ENCODE measurements at places on chromosomes 5 and 9.

DNA sequence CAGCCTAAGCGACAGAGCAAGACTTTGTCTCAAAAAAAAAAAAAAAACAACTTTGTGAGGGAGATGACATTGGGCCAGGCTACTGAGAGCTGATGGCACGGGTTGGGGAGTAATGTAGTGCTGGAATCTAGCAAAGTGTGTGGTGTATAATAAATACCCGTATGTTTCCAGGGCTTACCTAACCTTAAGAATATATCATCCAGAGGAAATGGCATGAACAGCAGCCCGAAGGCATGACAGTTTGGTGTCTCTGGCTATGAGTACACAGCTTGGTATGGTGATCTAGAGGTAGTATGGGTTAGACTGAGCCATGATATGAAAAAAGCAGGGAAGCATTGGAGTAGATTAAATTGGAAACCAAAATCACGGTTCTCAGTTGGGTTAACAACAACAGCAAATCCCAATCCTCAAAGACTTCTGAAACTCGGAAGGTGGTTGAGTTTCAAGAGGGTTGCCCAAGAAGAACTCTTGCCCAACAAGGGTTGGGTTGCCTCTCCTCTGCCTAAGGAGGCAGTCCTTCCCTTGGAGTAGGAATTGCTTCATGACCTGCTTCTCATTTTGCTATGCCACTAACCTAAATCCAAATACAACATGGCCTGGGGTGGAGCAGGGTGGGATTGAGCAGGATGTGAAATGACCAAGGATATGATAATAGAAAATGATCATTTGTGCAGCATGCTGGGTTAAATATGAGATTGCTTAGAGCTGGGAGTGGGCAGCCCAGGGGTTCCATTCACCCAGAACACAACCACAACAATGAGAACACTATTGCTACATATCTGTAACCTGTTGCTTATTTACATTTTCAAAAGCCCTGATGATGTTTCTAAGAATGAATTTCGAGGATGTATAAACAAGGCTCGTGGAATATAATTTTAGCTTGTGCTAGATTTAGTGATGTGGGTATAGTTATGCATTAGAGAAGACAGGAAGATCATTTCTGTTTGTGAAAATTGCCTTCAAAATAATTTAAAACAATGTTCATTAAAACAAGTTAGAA, 64.6 kb upstream of the ZFR start:
- DNase-seq = peak; percentile 75

DNA sequence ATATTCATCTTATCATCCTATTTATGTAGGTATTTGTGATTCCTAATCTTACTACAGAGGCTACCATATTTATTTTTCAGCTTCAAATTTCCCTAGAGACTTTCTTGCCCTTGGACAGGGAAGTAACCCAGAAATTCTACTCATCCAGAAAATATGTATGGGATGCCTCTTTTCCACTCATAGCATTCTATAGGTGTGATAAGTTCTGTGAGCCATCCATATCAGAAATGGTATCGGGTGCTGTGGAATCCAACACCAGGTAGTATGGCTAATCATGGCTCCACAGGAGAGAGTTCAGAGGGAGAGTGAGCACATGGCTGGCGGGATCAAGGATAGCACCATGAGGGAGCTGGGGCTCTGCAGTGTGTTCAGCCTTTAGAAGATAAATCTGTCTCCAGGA, 349.3 kb upstream of the ACTBL2 start:
- peak; percentile 40 for DNase-seq

DNA sequence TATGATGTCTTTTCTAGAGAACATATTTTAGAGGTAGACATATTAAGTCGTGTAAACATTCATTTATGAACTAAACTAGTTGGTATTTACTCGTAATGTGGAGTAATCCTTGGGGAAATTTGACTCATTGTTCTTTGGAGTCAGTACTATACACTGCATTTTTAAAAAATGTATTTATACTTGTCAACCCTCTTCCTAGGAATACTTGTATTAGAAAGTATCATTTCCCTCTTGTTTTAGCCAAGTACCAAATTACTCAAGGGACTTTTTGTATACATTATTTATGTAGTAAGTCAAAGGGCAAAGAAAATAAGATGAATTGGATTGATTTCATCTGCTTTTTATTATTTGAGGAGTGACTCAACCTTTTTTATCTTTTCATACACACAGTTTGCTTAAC, 248.1 kb upstream of the IZUMO3 start:
- DNase-seq = no peak

DNA sequence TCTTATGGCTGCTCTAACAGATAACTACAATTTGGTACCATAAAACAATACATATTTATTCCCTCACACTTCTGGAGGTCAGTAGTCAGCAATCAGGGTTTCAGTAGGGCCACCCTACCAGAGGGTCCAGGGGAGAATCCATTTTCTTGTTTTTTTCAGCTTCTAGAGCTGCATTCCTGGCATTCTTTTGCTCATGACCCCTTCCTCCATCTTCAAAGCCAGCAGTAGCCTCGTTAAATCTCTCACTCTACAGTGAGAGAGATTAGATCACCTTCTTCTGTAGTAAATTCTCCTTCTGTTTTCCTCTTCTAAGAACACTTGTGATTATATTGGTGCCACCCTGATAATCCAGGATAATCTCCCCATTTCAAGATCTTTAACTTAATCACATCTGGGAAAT, 187.4 kb downstream of the RFK start:
- no peak for DNase-seq

DNA sequence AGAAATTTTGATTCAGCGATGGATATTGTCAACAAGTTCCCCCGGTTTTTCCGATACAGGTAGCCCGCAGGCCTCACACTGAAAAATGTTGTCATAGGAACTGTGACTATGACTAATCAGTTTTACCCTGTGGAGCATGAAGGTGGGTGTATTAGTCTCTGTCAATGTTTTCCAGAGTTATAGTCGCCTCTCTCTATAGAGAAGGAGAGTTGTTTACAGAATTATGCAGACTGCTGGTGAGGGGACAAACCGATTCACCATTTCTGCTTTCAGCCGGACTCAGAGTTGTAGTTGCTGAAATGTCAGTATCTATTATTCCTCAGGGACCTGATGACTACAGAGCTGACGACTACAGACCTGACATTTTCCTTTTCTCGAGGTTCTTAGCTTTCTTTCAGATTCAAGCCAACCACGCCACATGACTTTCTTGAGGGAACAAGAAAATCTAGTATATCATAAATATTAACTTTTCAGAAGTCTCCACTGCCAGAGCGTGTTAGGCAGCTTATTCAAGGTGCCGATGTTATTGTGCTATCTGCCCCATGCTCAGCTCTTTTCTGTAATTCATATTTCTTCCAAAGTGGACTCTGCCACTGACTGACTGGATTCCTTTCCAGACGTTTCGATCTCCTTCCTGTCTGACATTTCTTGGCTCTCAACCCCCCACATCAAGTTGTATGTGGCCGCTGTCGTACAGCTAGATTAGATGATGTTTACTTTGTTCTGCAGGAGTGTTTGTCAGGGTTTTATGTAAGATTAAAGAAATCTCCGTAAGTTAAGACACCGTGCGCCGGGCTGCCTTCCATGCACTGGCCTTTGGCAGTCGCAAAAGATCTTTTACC, 178.1 kb downstream of the FGF1 start:
- no peak for DNase-seq

DNA sequence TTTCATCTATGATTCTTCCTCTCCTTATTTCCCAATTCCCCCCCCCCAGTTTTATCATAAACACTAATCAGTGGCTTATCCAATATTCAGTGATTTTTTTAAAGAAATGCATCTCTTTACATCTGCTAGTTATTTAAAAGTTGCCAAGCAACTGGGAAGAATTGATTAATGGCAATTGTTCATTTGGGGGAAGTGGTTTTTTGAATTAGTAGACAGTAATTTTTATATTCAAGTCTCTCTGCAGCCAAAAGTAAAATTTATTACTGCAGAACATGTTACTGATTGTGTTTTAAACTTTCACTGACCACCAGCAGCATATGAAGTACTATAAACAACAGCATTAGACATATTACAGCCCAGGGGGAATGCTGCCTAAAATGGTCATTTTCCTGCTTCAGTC, 308.8 kb upstream of the NREP start:
- DNase-seq = no peak

DNA sequence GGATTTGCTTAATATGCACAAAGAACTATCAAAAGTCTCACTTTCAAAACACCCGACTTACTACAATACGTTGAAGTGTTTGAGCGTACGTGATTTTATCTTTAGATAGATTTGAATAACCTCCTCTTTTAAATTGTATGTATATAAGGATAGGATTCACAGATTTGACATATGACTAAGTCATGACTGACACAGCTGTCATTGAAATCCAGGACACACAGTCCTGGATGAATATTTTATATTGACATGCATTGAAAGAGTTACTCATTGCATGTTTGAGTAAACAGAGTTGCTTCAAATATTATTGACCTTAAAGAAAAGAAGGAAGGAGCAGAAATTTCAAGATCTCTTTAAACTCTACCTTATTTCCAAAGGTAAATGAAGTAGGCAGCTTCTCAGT, 3.3 kb downstream of the MUSK start:
- no peak for DNase-seq

- no peak for DNase-seq
These were observed 1198.6 kb downstream of the CDH12 start for GRCh38 chr5:21654556-21654955.

DNA sequence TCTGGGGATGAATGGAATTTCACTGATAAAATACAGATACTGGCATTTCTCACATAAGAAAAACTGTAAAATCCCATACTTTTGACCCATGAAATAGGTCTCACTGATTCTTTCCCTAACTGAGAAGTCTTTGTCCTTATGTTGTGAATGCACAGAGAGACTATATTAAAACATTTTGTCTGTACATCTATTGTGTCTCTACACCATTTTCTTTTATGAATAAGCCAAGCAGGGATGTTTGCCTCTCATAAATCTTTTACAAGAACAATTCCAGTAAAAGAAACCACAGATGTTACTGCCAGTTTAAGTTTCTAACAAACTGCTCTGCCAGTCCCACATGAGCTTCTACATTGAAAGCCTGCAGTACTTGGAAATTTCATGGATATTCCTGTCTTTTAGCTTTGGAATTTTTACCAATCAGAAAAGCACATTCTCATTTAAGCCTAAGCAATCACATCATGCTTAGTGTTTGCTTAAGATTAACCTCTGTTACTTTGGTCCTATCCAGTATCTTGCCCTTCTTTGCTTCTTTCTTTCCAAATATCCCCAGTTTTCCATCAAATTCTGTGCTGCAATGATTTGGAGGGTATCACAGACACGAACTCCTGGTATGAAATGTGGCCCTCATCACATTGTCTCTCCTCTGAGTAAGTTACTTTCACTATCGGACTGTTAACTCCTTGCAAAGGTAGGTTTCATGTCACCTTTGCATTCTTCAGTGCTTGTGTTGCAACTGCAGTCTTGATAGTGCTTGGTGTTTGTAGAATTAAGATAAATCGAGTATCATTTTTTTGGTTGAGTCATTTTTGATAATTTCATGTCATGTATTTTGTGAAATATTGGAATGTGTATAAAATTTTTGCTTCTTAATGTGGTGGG, 415.1 kb upstream of the ADAMTSL1 start:
- DNase-seq = peak; percentile 7

GRCh38 chr9:70519912-70520724, 105.7 kb upstream of the KLF9 start:
- DNase-seq = peak; percentile 15

DNA sequence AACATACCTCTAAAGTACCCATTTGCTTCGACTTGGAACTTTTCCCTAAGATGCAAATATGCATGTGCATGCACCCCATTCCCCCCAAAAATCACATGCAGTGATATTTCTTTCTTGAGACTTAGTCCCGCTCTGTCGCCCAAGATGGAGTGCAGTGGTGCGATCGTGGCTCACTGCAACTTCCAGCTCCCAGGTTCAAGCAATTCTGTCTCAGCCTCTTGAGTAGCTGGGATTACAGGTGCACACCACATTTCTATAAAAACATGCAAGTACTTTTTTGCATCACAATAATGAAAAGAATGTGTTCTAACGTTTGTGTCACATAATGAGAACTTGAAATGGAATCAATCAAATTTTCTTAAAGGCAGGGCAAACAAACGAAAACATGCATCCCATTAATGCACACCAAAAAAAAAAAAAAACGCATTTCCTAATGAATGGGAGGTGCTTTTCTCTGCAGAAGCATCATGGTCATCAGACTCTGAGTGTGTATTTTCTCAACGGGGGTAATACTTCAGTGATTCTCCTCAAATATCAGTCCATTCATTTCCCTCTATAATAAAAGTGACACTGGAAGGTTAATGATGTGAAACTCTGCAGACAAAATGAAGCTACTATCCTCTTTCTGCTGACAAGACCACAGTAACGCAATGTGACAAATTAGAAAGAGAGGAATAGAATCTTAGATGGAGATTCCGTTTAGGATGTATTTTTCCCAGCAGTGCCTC, 389.4 kb downstream of the CTNND2 start:
- DNase-seq = no peak

DNA sequence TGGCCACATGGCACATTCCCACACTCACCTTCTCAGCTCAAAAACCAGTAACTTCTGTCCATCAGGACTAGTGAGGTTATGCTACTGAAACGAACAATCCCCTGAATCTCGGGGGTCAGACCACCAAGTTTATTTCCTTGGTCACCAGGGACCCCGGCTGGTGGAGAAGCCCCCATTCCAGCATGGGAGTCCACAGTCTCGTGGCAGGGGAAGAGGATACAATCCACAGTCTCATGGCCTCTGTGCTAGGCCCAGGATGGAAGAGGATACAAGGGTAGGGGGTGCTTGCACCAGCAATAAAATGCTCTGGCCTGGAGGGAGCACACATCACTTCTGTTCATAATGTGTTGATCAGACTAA, 7.4 kb upstream of the CARD19 start:
- no peak for DNase-seq

DNA sequence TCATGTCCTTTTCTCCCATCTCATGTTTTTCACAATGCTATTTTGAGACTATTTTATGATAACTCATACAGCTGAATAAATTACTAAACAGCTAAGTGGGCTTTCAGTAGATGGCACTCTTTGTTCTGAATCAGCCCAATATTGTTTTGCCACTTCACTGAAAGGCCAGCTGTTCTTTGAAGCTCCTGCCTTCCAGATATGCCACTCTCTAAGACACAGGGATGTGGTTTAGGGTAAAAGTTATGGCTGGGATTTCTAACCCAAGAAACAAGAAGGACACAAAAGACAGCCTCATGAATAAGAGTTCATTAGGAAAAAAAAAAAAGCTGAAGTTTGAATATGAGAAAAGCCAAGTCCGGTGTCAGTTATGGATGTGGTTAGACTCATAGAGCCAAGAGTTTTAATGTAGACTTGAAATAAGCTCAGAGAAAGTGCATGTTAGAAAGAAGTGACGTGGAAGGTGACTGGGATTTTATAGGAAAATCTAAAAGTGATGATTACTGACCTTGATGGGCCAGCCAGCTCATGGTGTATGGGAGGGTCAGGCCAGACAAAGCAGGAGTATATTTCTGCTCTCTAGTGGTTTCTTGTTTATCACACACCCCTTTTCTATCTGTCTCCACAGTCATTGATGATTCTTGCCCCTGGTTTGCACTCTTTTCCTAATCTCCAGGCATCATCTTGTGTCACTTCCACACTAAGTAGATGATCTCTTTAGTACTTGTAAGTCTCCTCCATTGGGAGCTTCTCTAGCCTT, 488.5 kb downstream of the NR2F1-AS1 start:
- peak; percentile 54 for DNase-seq

Data from EH (cell line).